ENCODE measurements at places on chromosomes 6 and 20.

- no peak overlapping the region for H3K27ac ChIP-seq
- H3K4me1 ChIP-seq, result peaks cover 38% of the 10 kb centered on the region
- no peak for DNase-seq
- no peaks in the 10 kb centered on the region for H3K36me3 ChIP-seq
Observed at GRCh38 chr6:111534231-111534751, 51.3 kb upstream of the REV3L start.

GRCh38 chr6:139519571-139520031 is 145.2 kb upstream of the CITED2 start:
- H3K4me1 ChIP-seq, result peaks cover 9% of the 10 kb centered on the region
- H3K4me3 ChIP-seq, result no peak overlapping the region
- no peaks in the 10 kb centered on the region for H3K36me3 ChIP-seq
- H3K27me3 ChIP-seq, result peaks cover 4% of the 10 kb centered on the region
- no peak overlapping the region for H3K27ac ChIP-seq

- H3K4me3 ChIP-seq, result no peak overlapping the region
- DNase-seq, result no peak
- H3K27me3 ChIP-seq, result no peaks in the 10 kb centered on the region
- peaks cover 10% of the 10 kb centered on the region for H3K36me3 ChIP-seq
- H3K4me1 ChIP-seq, result peaks cover 11% of the 10 kb centered on the region
Observed at GRCh38 chr6:13368731-13369115, 40.4 kb upstream of the TBC1D7 start.

- no peak for DNase-seq
- no peak within 1 kb of the TSS for H3K27ac ChIP-seq
- H3K4me1 ChIP-seq, result peaks cover 4% of the 10 kb centered on the region
- H3K4me3 ChIP-seq, result no peak within 1 kb of the TSS
- no peaks in the 10 kb centered on the region for H3K36me3 ChIP-seq
Observed at GRCh38 chr6:127576874-127577273, at the start of gene C6orf58. TSS of gene C6orf58 (plus strand) at chr6:127577174. CDS start at chr6:127577186, 12 bp downstream.

All from activated naive CD8-positive, alpha-beta T cell treated with anti-CD3 and anti-CD28 coated beads, Interleukin-2, amount 50 U/mL, for 24 hours (primary cell).